BE2C (cell line): ENCODE measurements at places on chromosomes 6 and 20.

- DNase-seq = no peak
These were observed 105.7 kb upstream of the PHACTR1 start for GRCh38 chr6:12610862-12611261.

- DNase-seq = no peak
These were observed 28.9 kb upstream of the RALGAPA2 start for GRCh38 chr20:20741087-20742045.

DNA sequence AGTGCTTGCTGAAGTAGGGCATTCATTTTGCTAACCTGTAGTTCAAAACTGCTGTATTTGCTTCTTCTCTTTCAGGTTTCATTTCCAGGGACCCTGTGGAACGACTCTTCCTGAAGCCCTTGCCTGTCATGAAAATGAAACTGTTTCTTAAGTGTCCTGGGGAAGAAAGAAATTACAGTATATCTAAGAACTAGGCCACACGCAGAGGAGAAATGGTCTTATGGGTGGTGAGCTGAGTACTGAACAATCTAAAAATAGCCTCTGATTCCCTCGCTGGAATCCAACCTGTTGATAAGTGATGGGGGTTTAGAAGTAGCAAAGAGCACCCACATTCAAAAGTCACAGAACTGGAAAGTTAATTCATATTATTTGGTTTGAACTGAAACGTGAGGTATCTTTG is 3.4 kb upstream of the NOL7 start:
- DNase-seq = no peak

- DNase-seq = no peak
These were observed 17.2 kb upstream of the TBC1D20 start for GRCh38 chr20:479487-479886.

DNA sequence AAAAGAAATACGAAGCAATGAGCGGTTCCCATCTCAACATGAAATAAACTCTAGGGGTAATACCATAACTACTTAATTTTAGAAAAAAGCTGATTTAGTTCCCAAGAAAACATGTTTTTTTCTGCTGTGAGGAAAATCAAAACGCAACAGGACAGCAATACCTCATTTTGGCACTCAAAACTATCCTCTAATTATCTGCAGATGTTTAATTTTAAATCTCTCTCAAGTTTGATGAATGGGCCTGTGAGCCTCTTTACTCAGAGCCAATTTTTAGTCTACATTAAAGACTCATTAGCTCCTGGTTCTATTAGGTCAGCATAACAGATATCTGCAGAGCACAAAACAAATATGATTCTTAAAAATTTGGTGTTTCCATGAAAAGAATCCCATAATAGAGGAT is 28.1 kb downstream of the RNF24 start:
- DNase-seq = no peak

DNA sequence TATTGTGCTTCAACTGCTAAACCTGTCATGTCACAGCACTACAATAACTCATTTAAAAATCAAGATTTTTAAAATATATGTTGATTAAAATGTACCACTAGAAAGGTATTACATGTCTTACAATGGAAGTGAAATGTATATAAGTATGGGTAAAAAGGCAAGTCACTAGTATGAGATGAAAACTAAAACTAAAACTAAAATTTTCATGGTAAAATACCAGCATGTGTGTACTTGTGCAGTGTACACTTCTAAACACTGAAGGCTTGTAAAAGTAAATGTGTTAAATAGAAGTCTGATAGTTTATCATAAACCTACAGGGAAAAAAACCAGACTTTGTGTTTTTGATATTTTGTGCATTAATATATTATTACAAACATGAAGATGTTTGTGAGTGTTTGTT is 13.7 kb upstream of the TMEM244 start:
- no peak for DNase-seq

GRCh38 chr6:155415953-155416352 is 39.7 kb downstream of the NOX3 start:
- no peak for DNase-seq

DNA sequence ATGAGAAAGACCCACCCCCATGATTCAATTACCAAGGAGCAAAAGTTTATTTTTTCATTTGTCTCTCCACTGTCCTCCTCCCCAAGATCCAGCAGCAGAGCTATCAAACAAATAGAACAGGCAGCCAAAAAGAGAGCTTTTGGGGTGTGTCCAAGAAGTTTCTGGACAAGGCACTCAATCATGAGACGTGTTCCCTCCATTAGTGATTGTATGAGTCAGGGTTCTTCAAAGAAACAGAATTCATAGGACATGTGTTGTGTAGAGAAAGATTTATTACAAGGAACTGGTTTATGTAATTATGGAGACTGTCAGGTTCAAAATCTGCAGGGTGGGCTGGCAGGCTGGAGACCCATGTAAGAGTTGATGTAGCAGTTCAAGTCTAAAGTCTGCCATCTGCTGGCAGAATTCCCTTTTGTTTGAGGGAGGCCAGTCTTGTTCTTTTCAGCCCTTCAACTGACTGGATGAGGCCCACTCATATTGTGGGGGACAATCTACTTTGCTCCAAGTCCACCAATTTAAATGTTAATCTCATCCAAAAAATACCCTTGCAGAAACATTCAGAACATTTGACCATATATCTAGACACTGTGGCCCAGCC is 248.1 kb upstream of the OPRM1 start:
- peak; percentile 50 for DNase-seq

- no peak for DNase-seq
These were observed 22.9 kb upstream of the PLEKHG1 start for GRCh38 chr6:150576651-150577226.

DNA sequence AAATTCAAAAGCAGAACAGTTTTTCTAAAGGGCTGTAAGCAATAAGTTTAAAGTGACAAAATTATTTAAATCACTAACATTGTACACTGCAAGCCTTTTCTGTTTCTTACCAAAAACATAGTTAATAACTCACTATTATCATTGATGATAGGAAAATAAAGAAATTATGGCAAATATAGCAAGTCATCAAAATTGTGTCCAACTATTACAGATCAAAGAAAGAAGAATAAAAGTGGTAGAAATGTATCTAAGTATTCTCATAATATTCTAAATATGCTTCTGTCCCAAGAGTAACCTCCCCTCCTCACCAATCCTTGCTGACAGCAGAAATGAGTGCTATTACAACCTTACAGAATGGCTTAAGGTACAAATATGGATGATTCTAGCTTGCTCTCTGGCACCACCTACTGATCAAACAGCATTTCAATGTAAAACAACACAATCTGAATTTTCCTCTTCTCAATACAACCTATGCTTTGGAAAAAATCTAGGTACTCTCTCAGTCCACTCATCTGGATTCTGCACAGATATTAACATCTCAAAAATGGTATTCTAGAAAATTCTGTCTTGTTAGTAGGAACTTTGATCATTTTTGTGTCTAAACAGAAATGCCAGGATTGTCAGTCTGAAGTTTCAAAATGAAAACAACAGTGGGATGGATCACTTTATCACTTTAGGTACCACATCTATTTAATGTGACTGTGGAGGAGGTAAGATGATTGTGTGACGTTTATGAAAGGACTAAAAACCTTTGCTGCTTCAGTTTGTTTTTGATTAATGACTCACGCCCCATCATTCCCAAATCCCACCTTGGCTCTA is 40.9 kb downstream of the ZFP64 start:
- DNase-seq = peak; percentile 40

- DNase-seq = no peak
These were observed 123.3 kb downstream of the KIF13A start for GRCh38 chr6:17863901-17864754.

GRCh38 chr6:131739136-131739535 is 28.3 kb upstream of the CTAGE9 start:
- DNase-seq = no peak

- no peak for DNase-seq
These were observed 613.5 kb downstream of the C6orf118 start for GRCh38 chr6:164695896-164696295.

DNA sequence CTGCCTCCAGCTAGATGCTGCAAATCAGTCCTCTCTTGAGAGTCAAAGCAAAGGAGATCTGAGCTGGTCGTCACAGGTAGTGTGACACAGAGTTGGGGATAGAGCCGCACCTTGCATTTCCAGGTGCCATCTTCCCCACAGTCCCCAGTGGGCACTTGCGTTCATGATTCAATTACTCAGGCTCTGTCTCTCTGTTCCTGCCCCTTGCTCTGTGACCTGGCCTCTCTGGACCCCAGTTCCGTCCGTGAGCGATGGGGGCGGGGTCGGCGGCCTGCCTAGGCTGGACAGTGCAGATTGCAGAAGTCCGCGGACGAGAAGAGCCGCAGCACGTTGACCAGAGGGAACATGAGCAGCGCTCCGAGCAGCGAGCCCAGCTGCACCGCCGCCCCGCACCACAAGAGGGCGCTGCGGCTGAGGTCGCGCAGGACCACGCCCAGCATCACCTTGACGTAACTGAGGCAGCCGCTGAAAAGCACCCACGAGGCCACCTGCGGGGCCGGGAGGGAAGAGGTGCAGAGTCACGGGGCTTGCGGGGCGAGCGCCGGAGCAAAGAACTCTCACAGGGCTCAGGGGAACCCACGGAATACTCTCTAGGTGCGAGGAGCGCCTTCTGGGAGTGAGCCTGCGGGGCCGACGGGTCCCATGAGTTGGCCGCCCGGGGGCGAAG is 7.4 kb downstream of the SLC52A3 start:
- peak; percentile 30 for DNase-seq

DNA sequence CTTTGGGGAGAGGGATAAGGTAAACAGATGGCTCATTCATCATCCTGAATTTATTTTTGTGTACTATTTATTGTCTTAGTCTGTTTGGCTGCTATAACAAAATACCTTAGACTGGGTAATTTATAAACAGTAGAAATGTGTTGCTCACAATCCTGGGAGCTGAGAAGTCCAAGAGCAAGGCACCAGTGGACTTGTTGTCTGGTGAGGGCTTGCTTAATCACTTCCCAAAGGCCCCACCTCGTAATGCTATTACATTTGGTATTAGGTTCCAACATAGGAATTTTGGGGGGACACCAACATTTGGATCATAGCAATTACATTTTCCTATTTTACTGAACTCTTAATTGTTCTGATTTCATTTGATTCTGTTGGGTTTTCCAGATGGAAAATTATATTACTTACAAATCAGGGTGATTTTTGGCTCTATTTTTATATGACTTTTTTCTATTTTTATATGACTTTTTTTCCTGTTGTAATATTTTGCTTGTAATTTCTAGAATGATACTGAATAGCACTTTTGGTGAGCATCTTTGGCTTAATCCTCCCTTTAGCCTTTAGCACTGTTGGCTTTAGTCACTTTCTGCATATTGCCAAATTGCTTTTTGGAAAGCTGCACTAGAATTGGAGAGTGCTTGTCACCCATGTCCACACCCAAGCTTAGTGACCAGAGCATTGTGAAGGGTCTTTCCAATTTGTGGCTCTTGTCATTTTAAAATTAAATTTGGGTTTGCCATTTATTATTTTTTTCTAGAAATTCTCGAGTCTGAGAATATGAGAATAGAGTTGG is 43.7 kb upstream of the TULP4 start:
- no peak for DNase-seq

GRCh38 chr6:322259-322930 is 30.1 kb downstream of the DUSP22 start:
- no peak for DNase-seq

DNA sequence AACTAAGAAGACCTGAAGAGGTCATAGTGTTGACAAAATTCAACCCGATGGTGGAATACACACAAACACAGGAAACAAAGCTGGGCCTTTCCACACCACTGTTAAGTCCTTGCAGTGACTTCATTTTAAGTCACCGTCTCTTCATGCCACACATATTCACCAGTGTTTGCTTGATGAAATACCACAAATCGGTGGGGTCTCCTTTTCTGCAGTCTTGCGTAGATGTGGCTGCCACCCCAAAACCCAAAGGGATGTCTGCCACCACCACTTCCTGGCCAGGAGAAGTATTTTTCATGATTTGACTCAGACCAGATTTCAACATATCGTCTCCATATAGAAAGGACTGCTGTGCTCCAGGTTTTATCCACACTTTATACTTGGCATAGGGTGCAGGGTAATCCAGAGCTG is 11.0 kb upstream of the COL10A1 start:
- no peak for DNase-seq

DNA sequence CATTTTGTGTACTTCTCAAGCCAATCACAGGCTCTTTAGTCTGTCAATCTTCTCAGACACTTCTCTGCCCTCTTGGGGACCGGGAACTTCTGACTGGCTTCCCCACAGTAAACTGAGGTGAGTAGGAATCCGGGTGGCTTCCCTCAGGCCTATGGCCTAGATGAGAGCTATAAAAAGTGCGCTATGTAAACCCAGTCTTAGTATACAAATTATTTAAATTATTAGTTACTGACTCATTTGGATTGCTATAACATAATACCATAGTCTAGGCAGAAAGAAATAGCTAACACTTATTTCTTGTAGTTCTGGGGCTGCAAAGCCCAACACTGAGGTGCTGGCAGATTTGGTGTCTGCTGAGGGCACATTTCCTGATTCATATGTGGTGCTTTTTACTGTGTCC is 109.2 kb upstream of the MCHR2 start:
- no peak for DNase-seq

DNA sequence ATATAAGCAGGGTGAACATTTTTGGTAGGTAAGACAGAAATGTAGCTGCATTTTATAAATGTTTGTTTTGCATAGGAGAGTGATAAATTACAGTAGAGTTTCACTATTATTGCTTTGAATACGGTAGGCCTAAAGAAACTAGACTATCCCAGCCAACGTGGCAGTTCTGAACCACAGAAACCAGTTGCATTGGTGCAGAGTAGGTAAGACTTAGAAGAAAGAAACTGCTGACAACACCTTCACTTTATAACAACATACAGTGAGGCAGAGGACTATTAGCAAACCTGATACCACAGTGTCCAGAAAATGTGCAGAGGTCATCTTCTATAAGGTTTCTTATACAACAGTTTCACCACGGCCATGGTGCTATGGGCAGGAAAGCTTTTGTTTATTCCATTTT is 566.1 kb downstream of the KIF16B start:
- DNase-seq = no peak

GRCh38 chr6:474453-475185 is 83.1 kb downstream of the IRF4 start:
- DNase-seq = no peak

DNA sequence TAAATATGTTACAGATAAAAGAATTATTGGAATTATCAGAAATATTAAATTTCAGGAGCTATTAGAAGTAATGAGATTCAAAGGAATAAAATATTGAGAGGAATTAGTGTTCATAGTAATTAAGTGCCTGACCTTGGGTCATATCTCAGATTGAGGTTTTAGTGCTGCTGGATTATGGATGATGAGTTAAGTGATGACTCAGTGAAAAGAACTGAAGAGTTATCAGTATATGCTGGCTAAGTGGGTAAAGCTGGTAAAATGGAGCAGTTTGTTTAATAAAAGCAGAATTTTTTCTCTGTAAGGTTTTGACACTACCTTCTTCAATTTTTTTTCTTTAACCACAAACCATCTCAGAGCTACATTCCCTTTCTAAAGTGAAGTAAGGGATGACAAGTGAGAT is 206.7 kb downstream of the MANEA start:
- DNase-seq = no peak

GRCh38 chr6:51814418-51814817 is 273.0 kb downstream of the PKHD1 start:
- no peak for DNase-seq

- no peak for DNase-seq
These were observed 101.4 kb downstream of the LRFN2 start for GRCh38 chr6:40485795-40486194.
